ENCODE measurements at places on chromosomes 2 and 18.

DNA sequence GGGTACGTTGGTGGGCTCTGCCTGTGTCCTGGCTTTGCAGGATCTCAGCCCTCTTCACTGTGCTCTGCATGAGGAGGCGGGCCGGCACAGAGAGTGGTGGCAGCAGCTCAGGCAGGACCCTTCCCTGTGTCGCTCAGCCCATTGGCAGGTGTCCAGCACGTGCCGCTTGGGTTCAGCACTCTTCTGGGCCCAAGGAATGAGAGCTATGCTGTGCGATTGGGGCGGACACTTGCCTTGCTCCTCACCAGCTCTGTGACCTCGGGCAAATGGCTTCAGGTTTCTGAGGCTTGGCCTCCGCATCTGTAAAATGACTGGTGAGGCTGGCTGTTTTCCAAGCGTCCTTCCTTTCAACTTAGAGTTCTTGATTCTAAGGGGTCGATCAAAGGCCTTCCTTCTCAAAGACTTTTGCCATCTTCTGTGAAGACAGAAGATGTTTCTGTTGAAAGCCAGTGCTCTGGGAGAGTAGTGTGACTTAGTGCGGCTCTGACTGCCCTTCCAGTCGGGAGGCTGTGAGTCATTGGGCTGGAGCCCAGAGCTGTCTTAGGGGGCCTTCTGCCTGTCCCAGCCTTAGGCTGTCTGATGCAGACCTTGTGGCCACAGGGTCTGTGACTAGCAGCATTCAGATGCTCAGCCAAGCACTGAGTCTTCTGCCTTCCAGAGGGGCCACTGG lies 35.6 kb downstream of the GLI2 start:
- no peak for DNase-seq

DNA sequence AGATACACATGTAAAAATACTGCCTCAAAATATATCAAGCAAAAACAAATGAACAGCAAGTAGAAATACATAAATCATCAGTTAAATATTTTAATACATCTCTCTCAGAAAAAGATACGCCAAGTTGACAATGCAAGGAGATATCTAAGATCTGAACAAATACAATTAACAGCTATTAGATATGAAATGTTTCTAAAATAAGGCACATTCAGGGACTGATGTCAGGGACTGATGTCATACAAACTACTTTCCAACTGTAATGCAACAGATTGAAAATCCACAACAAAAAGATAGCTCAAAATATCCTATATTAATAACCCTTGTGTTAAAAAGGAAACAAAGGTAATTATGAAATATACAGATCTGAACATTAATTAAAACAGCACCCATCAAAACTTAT lies 51.7 kb downstream of the TLK1 start:
- no peak for DNase-seq

DNA sequence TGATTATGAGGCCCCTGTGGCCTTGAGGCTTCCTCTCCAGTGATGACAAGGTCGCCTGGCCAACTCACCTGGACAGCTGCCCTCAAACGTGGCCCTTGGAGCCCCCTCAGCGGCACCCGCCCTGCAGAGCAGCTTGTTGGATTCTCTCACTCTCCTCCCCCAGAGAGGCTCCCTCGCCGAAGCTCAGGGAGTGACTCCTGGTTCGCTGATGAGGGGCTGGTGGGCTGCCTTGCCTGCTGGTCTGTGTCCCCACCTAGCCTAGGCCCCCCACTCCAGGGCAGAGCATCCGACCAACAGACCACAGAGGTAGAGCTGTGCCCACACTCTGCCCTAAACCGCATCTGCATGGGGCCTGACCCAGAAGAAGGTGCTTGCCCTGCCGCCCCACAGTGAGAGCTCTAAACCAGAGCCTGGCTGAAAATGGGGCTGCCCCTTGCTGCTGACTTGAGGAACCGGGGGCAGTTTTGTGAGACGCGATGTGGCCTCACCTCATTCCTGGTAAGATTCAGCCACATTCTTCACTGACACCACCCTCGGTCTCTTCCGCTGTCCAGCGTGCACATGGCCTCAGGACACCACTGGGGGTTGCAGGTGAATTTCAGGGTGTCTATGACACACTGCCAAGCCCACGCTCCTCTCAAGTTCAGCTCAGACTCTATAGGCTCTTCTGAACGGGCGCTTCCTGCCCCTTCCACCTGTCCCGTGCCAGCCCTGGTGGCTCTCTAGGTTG lies 131.6 kb downstream of the CABLES1 start:
- DNase-seq = no peak

- DNase-seq = no peak
These were observed 104.7 kb upstream of the UBXN4 start for GRCh38 chr2:135636982-135637381.

GRCh38 chr2:95353613-95354468 lies 48.7 kb upstream of the FAHD2A start:
- no peak for DNase-seq

DNA sequence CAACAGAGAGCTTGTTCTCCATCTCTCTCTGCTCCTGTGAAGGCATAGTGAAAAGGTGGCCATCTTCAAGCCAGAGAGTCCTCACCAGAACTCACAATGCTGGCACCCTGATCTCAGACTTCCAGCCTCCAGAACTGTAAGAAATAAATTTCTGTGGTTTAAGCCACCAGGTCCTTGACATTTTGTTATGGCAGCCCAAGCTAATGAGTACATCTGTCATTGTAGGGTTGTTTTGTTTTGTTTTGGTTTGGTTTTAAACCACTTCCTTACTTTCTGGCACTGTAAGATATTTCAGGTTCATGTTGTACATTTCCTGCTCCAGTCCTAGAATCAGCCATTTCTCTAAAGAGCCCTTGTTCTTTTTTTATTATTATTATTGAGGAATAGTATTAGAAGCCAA lies 171.2 kb downstream of the CPS1 start:
- DNase-seq = no peak

Data from stimulated activated CD4-positive, alpha-beta T cell treated with anti-CD3 and anti-CD28 coated beads, TNF-alpha, amount 100 ng/mL, for 24 hours (primary cell).